ENCODE measurements at places on chromosomes 11 and 22. TPM values are rescaled to one million over a fixed set of nuclear protein-coding genes. Genes with fewer than 3 reads are reported as not detected.

The DDX6 gene
- 116 TPM for total RNA-seq

The C11orf65 gene
- total RNA-seq: 1.1 TPM

DNA sequence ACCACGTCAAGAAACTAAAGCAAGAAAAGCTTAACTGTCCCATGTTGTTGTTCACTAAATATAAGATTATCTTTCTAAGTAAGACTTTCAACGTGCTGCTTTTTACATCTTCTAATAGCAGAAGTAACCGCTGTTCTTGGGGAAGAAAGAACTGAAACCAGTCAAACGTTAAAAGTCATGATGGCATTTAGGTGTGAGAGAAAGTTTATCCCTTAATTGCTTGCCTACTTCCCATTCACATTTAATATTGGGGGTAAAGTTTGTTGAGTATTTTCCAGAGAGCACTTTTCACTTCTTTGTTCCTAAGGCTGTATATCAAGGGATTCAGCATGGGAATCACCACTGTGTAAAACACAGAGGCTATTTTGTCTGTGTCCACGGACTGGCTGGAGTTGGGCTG is 970 bp downstream of the OR5B21 start:
- no peak for DNase-seq

GRCh38 chr22:49247194-49247924 is 580.3 kb downstream of the BRD1 start:
- DNase-seq: no peak

GRCh38 chr11:44798607-44798972 is 71.8 kb downstream of the TSPAN18 start:
- no peak for DNase-seq

DNA sequence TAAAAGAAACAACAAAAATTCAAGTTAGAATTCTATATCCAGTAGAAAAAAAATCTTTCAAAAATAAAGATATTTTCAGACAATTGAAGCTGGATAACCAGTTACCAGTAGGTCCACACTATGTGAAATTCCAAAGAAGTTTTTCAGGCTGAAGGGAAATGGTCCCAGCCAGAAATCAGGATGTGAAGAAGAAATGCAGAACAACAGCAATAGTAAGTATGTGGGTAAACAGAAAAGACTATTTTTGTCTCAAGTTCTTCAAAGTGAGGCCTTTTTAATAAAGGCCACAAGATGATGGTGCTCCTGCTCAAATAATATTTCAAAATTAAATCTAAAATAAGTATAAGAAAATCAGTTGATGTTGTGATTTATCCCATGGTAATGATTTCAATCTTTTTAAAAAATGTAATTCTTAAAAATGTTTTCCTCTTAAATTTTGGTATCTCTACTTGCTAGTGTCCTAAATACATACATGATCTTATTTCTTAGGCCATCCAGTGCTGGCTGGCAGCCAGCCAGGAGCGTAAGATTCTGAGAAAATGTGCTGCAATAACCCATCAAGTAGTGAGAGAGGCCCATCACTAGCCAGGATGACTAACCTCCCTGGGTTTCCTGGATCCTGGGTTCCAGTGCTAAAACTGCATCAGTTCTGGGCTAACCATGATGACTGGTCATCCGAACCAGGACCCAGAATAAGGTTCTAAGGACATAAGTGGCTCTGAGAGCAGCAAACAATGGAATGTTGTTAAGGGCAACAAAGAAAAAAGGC is 15.6 kb upstream of the UCP3 start:
- DNase-seq: no peak

GRCh38 chr22:47388331-47388730 is 625.9 kb downstream of the TBC1D22A start:
- DNase-seq: peak; percentile 62

- no peak for DNase-seq
Observed at GRCh38 chr22:31150615-31151014, 9.4 kb upstream of the RNF185 start.

DNA sequence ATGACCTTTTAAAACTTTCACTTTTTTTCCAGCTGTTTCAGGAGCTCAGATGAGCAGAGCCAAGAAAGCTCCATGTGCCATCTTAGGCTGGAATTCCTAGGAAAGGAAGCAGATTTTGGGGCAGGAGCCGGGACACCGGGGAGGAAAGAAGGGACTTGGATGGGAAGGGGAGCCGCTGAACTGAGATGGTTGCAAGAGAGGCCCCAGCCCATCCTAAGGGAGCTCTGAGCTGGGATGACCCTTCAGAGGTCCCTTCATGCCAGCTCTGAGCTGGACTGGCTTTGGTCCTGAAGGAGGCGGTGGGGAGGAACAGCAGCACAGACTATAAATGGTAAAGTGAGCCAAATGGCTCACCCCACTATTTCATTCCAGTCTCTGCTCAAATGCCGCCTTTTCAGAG is 55.2 kb upstream of the SLC22A12 start:
- DNase-seq: no peak

DNA sequence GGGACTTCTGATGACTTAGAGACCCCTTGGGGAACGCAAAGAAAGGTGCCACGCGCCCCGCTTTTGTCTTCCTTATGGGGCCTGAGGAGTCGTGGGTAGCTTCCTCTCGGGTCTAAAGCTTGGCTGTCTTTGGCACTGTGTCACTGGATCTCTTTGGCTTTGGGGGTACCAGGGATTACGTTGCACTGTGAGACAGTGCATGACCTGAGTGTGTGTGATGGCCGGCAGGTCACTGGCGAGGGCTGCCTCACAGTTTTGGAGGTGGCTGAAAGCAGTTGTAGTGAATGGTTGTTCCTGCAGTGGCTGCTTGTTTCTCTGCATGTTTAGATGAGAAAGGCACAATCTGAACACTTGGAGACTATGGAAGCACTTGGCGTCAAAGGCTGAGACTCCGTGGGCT is 5.8 kb upstream of the ARSA start:
- no peak for DNase-seq

DNA sequence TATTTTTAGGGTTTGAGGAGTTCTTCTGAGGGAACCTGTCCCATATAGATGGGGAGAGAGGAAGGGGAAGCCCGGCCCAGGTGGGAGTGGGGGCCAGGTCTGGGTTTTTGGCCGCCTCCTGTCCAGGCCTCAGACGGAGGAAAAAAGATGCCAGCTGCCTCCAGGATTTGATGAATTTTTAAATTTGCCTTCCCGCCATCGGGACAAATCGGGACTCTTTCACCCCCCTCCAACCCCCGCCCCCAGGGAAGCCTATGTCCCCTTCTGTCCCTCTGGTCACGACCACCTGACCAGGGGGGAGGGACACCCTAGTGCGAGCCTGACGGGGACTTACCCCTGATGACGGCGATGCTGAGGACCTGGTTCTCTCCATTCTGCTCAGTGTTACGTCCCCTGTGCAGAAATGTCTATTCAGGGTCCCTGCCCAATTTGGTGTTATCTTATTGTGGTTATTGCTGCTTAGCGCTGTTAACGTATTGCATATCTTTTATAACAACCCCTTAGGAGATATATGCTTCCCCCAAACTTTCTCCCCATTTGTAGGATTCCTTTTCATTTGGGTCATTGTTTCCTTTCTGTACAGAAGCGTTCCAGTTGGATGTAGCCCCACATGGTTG is 115.9 kb upstream of the GRK3 start:
- DNase-seq: peak; percentile 85

DNA sequence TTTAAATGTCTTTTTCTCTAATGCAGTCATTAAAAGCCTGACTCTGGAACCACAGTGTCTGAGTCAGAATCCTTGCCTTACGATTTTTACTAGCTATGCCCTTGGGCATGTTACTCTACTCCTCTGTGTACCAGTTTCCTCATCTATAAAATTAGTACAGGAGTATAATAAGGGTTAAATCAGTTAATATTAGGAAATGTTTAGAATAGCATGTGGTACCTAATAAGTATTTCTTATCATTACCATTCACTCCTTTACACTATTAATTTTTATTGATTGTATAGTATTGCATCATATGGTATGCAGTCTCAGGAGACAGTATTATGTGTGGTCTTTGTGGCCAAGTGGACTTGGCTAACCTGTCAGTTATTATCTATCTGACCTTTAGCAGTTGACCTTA is 68.2 kb downstream of the METTL15 start:
- DNase-seq: no peak

DNA sequence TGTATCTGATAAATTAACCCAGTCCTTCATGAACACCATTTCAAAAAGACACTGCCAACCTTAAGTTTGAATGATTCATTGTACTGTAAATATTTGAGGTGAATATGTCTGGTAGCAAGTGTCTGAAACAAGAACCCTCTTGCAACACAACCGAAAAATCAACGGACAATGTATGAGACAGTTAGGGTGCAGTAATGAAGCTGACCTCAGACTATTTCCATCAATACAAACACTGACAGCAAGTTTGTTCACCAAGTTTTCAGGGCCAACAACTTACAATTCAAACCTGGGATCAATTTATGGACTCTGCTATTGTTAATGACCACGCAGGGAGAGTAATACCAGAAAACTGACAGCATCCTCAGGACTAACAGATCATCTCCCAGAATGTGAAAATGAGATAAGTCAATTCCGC is 126.3 kb downstream of the CADM1 start:
- no peak for DNase-seq

GRCh38 chr11:46912526-46913150 is 5.7 kb downstream of the LRP4 start:
- DNase-seq: no peak
